ENCODE measurements at places on chromosomes 11 and 22.

DNA sequence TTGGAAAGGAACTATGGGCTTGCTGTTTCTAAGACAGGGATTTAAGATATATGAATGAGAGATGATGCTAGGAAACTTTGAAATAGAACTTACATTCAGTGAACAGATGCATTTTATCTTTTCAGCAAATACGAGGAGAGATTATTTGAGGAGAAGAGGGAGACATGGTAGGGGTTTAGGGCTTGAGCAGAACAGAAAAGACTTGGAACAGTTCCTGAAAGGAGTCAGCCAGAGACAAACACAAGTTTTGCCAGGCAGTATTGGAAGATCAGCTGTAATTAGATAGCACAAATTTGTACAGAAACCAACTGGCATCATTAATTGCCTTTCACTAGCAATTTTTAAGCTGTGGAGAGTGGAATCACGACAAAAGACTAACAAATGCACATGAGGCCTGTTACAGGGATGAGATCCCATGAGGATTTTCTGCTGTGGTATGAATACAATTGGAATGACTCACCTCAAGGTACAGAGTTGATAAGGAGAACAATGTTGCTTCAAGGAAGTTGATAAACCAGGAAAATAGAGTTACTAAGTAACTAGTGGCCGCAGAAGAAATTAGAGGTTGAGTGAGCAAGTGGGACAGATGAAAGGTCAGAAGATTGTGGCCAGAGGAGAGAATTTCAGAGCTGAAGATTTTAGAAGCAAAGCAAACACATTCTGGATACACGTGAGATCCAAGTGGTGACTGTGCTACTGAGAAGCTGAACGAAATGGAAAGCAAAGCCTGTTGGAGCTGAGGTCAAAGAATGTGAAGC lies 67.9 kb downstream of the CYB5R2 start:
- DNase-seq, result peak; percentile 12

- no peak for DNase-seq
Observed at GRCh38 chr22:48334971-48335370, 1492.7 kb downstream of the BRD1 start.

- no peak for DNase-seq
Observed at GRCh38 chr11:110433393-110434333, 3.9 kb downstream of the FDX1 start.

GRCh38 chr11:64624883-64625481 lies 34.0 kb downstream of the SLC22A12 start:
- DNase-seq, result no peak

DNA sequence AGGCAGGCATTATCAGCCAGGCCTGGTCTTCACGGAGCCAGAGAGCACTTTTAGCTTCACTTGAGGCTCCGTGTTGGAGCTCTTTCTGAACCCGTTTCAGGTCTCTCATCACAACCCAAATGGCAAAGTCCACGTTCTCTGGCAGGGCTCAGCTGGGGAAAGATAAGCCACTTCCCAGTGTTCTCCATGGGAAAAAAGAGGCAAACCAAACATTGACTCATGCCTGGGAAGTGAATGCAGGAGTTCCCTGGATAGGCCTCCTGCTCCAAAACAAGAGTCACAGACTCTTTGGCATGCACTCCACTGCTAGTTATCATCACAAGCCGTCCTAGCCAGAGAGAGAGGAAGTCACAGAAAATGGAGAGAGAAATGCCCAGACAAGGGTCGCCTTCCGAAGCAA lies 11.6 kb downstream of the OPCML start:
- no peak for DNase-seq

DNA sequence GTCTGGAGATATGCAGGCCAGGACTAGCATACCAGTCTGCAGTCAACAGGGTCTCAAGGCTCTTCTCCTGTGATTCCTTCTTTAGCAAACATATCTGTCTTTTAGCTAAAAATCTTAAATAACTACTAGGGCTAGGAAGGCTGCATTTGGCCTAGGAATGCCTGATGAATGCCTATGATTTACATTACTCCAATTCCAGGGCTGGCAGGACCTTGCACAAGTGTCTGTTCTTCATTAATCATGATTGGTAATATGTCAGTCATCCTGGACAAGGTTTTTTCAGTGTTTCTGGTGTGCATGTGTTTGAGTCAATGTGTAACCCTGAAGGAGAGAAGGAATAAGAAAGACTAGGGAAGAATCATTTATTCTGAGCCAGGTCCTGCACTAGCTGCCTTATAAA lies 280.5 kb upstream of the NARS2 start:
- DNase-seq, result no peak

DNA sequence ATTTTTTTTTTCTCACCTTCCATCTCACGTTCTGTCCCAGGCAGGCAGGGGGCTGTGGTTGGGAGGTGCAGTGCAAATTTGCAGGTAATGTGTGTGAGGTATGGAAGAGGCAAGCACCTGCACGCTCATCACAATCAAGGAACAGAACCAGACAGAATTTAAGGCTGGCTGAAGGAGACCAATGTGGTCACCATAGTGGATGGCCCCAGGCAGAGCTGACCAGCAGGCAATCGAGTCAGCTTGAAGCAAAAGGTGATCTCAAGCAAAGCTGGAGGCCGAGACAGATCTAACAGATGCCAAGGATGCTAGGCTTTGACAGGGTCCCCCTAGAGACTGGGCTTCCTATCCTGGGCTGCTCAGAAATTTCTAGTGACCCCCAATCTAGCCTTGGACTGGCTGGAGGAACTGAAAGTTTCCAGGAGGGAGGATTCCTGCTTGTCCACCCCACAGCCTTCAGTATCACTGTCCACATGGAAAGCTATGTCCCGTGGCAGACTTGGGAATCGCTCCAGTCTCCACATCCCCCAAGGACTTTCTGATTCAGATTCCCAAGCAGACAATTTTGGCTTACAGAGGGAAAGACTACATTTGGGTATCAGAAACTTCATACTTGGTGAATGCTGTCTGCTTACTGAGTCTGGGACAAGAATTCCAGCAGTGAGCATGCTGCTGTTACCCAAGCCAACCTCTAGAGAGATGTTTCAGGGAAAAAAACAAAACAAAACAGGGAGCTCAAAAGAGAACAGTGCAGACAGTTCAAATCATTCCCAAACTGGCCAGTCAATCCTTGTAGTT lies 9.0 kb upstream of the MICAL3 start:
- no peak for DNase-seq

- no peak for DNase-seq
Observed at GRCh38 chr22:27237080-27237741, 564.3 kb downstream of the MN1 start.

GRCh38 chr11:59102259-59102765 lies 4.7 kb upstream of the FAM111B start:
- DNase-seq, result no peak

DNA sequence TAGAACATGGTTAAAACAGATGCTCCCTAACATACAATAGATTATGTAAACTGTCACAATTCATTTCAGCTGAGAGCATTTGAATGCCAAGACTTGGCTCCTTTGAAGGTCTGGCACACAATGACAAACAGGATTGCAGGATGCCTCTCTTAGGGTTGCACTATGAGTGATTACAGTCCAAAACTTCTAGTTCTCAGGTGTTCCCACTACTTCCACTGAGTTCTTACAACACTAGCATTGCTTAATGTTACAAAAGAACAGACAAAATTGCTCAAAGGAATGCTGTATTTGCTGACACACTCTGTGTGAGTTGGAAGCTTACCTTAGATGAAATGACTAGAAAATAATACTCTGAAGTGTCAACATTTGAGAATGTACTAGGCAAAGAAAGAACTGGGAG lies 2413.8 kb upstream of the RAG2 start:
- DNase-seq, result no peak

Measured in astrocyte of the cerebellum (primary cell).